ENCODE measurements at places on chromosomes 5 and 9. TPM values are rescaled to one million over a fixed set of nuclear protein-coding genes. Genes with fewer than 3 reads are reported as not detected.

DMRT3 gene
- total RNA-seq, result 0.33 TPM

TMC1 gene
- not detected for total RNA-seq

NTNG2 gene
- total RNA-seq, result under 0.01 TPM

CNTNAP3 gene
- 14.4 TPM for total RNA-seq

INPP5E gene
- 6.2 TPM for total RNA-seq

PSAT1 gene
- 7.6 TPM for total RNA-seq

NIM1K gene
- 0.33 TPM for total RNA-seq

TEX48 gene
- total RNA-seq, result not detected

MXD3 gene
- 4.2 TPM for total RNA-seq

CDH12 gene
- 1.1 TPM for total RNA-seq

PCDHA7 gene
- total RNA-seq, result 1.3 TPM

ZNF300 gene
- total RNA-seq, result 8.2 TPM
